ENCODE measurements at places on chromosomes 3 and 15. TPM values are rescaled to one million over a fixed set of nuclear protein-coding genes. Genes with fewer than 3 reads are reported as not detected.

IQCF5 gene
- not detected for polyA plus RNA-seq

COL7A1 gene
- 665 TPM for polyA plus RNA-seq

RBM6 gene
- polyA plus RNA-seq, result 32.4 TPM

NR1I2 gene
- not detected for polyA plus RNA-seq

OIP5 gene
- polyA plus RNA-seq, result 15.7 TPM

SH2D7 gene
- polyA plus RNA-seq, result not detected

ISL2 gene
- polyA plus RNA-seq, result 1.8 TPM

FAM174B gene
- polyA plus RNA-seq, result 0.25 TPM

ASB14 gene
- not detected for polyA plus RNA-seq

MESP1 gene
- 0.47 TPM for polyA plus RNA-seq

- no peak for DNase-seq
These were observed 919 bp downstream of the IDH2 start for GRCh38 chr15:90101130-90101968.

DNA sequence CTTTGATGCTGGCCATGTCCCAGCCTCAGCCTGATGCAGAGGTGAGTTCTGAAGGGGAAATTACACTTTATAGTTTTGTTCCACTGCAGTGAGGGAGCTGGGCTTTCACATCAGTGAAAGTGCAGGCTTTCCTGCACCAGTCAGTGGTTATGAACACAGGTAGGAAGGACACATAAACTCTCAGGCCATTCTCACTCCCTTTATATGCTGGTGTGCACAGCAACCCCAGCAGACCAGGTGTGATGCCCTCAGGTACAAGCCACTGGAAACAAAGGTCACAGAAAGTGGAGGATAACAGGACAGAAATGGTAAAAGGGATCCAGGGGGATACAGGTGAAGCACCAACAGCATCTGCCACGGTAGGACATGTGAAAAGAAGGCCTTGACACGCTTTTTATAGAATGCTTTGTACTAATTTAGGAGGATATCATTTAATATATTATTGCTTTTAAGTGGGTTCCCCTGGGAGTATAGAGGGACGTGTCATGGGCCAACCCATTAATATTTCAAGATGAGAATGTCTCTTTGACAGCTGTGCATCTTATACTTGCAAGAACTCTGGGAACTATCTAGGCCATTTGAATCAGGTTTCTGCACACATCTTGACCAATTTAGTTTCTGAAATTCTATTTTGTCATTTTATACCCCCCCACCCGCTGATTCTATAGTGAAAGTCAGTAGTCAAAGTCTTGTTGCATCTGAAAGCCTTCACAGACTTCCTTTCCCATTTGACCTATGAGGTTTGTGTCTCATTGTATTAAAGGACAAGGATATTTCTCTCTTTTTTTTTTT, 25.0 kb upstream of the BLM start:
- DNase-seq, result no peak

DNA sequence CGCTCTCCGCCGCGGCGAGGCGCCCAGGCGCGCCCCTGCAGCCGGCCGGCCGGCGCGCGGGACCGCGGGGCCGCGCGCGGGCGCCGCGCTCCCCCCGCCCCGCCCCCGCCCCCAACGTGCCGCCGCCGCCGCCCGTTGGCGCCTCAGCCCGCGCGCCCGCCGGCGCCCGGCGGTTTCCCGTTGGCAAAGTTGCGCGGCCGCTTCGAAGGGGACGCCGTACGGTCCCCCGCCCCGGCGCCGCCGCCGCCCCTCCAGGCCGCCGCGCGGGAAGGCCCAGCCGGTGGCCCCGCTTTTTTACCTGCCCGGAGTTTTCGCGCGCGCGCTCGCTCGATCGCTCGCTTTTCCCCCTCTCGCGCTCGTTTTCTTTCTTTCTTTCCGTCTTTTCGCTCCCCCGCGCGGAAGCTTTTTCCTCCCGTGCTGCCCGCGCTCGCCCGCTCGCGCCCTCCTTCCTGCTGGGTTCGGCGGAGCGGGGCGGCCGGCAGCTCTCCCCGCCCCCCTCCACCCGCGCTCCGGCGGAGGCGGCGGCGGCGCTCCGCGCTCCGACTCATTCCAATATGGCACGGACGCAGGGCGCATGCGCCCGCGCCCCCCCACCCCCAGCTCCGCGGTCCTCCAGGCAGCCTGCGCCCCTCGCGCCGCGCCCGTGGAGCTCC, at the start of gene SFMBT1:
TSS of gene SFMBT1 (minus strand) at position 556 of the 653 bp plus-strand sequence. CDS start 76,945 bp downstream, outside the sequence.
- peak; percentile 25 for DNase-seq

DNA sequence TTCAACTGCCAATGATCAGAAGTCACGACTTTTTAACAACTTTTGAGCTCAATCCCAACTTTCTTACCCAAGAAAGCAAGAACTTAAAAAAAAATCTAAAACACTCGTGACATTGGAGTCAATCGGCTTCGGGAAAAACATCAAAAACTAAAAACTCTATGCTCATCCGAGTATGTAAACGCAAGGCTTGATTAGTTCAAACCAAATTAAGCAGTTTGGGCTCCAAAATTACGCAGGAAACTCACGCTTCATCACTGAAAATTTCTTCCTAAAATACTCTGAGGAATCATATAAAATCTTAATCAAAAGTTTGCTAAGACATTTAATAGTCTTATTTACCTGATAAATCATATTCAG, 1.6 kb downstream of the TRA2B start:
- DNase-seq, result no peak

GRCh38 chr15:35211240-35211902, 126.3 kb upstream of the NANOGP8 start:
- DNase-seq, result no peak

DNA sequence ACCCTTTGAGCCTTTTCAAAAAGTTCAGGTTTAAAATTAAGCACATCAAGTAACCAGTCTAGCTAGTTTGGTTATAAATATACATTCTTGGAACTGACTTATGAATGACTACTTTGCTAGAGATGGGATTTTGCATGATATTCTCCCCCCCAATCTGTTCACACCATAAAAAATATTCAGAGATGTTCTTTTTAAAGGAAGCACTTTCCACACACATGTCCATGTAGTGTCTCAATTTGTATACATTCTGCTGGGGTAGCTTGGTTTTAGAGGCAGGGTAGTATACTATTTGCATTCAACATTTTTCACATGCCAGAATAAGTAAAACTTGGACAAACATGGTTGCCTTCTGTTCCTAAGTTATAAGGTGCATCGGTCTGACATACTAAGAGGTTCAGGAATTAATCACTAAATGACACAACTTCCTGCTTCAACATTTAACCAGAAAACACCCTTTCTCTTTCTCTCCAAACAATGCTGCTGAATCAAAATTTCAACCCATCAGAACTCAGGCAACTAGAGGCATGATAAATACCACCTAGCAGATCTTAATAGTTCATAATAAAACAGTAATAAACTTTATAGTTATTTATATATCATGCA, 57.0 kb downstream of the SUMF1 start:
- no peak for DNase-seq

DNA sequence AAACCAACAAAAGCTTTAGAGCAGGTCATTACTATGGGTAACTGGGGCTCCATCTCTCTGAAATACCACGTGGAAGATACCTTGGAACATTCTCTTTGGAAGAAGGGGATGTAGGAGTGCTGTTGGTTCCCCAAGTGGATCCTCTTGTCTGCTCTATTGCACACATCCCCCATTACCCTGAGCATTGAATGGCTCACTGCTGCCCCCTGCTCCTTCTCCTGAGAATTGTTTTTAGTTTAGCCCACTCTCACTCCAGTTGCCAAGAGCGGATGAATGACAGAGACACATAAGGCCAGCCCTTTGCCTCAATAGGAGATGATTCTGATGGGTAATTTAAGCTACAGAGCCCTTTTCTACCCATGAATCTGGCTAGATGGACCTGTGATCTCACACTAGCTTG, 135.6 kb upstream of the SUCLG2 start:
- DNase-seq, result peak; percentile 3

DNA sequence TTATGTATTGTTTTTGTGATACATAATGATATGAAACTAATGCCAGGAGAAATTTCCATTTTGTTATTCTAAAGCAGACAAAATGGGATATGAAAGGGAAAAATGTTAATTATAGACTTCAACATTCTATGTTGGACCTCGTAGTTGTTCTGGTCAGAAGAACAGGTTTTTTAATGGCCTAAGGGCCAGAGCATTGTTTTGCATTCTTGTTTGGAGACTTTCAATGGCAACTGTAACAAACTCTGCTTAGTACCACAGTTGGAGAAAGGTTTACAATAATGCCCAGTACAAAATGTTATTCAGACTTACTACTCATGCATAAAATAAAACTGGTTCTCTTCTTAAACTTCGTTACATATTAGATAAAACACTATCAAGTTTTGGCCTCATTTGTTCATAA, 12.2 kb downstream of the PPARG start:
- DNase-seq, result no peak

DNA sequence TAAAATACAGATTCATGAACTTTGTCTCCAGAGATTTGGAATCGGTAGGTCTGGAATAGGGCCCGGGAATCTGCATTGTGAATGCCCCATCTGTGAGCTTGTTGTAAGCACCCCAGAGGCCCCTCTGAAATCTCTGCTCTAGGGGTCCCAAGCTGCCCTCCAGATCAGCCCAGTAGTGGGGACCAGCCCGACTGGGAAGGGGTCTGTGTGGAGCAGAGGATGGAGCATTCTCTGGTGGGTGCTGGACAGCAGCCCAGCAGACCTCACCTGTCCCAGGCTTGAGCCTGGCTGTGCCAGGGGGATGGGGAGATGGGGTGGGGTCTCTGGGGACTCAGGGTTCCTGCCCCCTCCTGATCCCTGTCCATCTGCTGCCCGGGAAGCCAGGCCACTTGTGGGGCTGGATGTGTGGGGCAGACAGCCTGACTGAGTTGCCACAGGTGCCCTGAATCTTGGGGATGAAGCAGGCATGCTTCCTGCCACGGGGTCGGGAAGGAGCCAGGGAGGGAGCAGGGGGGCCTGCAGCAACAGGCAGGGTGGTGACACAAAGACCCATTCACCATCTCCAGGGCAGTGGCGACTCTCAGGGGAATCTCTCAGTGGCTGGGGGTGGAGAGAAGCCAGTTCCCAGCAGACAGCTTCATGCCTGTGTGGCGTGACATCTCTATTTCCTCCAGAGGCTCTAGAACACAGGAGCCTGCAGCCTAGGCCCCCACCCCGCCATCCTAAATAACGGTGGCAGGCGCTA, 99.3 kb downstream of the WNT7A start:
- DNase-seq, result no peak

DNA sequence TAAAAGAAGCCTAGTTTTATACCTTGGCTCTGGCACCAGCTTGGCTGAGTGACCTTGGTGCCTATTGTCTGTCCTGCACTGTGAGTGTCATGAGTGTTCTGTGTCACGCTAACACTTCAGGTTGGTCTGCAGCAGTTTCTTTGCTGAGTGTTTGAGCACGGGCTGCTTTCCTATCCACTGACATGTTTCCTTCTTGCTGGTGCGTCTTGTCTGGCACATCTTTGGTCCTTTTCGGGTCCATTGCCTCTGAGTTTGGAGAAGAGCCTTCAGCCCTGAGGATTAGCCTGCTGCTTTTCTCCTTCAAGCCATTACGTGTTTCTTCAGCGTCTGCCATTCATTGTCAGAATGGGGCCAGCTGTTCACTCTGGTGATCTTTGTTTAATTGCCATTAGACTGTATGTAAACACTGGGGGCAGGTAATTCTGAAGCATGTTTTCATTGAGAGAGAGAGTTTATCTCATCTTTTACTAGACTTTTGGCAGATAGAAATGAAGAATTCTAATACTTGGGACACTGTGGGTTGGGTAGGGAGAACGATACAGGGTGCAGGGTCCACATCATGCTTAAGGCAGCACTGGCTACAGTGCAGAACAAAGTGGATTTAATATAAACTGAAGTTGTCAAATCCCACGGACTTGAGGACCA, 55.5 kb downstream of the LRRC28 start:
- no peak for DNase-seq

DNA sequence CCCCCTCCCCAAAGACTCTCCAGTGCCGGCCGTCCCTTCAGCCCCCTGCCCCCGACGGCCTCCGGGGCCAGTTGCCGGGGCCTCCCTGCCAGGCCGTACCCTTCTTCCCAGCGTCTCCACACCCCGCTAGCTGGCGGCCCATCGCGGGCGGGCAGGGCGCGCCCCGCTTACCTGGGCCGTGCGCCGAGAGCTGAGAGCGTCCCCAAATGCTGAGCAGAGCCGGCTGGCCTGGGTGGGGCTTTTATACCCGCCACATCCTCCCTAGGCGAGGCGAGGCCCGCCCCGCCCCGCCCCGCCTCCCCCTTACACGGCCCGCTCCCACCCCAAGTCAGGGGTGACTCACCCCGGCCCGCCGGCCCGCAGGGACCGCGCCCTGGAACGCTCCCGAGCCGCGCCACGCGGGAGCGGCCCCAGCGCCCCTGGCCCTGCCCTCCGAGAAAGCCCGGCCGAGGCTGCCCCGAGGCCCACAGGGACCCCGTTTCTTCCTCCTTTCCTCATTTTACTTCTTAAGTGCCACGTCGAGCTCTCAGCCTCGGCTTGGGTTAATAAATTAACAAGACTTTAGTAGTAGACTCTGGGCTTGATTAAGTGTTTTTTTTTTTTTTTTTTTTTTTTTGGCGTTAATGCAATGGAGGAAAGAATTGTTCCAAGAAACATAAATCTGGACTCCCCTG, at the start of gene ANXA2:
TSS of gene ANXA2 (minus strand) at position 215 of the 674 bp plus-strand sequence. CDS start 11,911 bp downstream, outside the sequence.
- peak; percentile 63 for DNase-seq

DNA sequence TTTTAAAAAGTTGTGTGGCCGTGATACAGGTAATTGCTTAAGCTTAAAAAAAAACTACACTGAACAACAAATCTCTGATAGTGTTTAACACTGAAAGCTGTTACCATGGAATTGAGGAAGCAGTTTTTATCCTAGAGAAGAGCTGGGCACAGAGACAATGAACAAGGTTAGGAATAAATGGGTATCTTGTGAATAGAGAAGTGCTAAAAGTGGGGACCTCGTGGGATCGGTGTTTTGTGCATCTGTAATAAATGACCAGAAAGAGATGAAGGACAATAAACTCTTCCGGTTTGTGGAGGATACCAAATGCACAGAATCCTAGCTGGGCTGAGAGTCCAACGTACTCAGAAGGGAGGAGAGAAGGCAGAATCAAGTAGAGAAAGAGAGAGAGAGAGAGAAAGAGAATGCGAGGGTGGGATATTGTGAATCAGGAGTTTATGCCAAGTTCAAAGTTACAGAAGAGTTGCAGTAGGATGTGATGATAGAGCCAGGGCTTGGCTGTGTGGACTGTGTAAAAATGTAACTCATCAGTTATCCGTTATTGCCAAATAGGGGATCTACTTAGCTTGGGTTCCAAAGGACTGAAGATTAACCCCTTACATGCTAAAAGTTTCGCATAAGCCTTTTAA, 148.9 kb downstream of the IL20RB start:
- no peak for DNase-seq

DNA sequence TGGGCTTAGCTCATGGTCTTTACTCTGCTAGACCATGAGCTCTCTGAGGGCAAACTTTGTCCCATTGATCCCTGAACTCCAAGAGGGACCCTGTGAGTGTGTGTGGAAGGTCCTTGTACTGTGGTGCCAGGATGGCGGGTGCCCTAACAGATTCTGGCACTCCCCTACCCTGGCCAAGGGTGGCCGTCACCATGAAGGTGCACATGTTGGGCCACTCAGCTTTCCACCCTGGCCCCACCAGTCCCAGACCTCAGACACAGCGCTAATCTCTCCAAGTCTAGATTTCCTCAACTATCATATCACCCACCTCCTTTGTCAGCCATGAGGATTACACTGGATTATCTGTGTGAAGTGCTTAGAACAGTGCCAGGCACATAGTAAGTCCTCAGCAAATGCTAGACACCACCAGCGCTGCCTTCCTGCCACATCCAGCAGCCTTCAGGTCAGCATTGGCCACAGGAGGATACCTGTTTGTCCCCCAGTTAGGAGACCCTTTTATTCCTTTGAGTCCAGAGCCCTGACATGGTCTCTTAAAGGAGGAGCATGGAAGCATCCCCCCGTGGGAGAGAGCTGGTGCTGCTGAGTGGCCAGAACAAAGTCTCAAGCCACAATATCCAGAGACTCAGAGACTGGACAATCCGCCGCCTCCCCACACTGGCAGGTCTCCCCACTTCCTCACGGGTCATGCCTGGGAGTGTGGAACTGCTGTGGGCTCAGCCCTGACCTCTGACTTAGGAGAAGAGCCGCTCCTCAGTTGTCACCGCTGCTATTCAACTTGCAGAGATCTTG, 44.5 kb upstream of the SLCO2A1 start:
- DNase-seq, result no peak

All from foreskin keratinocyte (primary cell).